ENCODE measurements at places on chromosomes 5 and 9.

- DNase-seq = no peak
Observed at GRCh38 chr5:41148448-41148847, 64.9 kb downstream of the C6 start.

DNA sequence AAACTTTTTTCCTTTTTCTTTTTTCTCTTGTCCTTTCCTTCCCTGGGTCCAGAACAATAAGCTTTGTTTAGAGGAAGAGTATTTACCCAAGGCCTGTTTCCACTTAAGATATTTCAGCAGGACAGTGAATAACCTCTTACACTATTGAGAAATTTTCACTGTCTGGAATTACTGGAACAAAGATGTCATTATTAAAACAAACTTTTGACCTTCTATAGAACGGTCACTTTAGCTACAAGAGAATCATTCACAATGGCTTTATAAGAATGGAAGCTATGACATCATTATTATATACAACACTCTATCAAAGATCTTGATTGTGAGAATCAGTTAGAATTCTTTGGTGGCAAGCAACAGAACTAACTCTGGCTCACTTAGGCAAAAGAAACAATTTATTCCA, 22.0 kb upstream of the ARHGAP26 start:
- peak; percentile 54 for DNase-seq

GRCh38 chr5:82295144-82295543, 17.0 kb upstream of the RPS23 start:
- no peak for DNase-seq

GRCh38 chr9:110021891-110022290, 186.1 kb downstream of the C9orf152 start:
- no peak for DNase-seq

DNA sequence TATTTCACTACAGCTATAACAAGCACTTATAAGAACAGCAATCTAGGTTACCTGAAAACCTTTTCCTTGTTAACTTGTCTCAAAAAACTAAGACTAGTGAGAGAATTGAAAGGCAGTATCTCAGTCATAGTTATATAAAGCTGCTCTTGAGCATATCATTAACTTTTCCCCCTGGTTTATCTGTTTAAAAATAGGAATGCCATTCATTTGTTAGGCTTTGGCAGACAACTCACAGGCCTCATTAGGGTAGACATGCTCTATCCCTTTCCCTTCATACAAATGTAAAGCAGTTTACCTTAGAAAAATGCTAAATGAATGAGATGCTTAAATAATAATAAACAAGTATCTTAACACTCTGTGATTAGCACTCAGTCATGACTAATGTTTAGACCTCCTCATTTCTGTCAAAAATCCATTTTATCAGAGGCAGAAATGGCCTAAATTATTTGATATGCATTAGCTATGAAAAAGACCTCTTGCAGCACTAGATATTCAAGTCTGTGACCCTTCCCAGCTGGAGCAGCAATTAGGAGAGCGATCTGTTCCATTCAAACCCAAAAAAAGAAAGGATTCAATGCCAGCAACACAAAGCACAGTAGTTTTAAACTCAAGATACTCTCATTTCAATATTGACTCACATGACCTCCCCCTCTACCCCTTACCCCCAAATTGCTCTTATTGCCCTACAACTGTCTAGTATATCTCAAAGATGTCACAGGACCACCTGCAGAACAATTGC, 1578.8 kb upstream of the WWC1 start:
- no peak for DNase-seq

DNA sequence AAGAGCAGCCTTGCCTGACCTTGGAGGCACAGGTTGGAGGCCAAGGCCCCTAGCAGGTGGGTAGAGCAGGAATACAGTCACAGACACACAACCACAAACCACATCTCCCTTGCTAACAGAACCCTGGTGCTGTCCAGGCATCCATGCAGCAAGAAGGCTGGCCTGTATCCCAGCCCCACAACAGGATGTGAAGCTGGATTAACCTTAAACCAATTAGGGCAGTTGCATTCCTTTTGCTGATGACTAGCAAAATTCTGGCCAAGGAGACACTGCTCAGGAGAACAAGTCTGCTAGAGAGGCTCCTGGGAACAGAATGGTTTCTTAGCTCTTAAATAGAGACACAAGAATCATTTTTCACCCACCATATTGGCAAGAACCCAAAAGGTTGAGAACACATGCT, 97.8 kb downstream of the C5orf15 start:
- DNase-seq = peak; percentile 85

- no peak for DNase-seq
Observed at GRCh38 chr5:149268928-149269557, 2.6 kb upstream of the AFAP1L1 start.

DNA sequence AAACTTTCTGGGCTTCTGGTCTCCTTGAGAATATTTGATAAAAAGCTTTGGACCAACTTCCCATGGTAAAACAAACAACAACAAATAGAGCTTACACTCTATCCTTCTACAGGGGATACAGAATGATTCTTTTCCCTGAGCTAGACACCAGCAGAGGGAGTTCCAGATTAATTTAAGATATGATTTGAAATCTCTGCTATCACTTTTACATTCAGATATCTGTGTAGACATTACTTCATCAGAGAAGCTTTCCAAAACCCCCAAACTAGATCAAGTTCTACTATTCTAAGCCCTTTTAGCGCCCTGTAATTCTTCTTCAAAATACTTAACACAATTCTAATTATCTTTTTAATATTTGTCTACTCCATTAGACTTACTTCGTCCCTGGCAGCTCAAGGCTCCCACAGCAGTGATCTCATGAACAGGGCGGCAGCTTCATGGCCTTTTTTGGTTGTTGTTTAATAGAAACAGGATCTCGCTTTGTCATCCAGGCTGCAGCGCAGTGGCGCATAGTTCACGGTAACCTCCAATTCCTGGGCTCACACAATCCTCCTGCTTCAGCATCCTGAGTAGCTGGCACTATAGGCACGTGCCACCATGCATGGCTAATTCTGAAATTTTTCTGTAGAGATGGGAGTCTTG, 955 bp upstream of the GALNT12 start:
- peak; percentile 55 for DNase-seq

GRCh38 chr9:121672213-121672612, 20.8 kb downstream of the DAB2IP start:
- peak; percentile 37 for DNase-seq

DNA sequence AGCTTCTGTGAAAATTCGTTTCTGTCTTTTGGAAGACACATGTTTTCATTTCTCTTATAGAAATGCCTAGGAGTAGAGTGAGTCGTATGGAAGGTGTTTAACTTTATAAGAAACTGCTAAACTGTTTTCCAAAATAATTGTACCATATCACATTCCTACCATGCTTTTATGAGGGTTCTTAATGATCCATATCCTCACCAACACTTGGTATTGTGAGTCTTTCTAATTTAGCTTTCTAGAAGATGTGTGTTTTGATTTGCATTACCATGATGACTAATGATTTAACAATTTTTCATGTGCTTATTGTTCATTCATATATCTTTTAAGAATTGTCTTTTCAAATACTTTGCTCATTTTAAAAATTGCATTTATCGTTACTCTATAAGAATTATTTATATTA, 223.6 kb downstream of the COMMD10 start:
- no peak for DNase-seq

GRCh38 chr5:120599576-120599975, 135.5 kb downstream of the PRR16 start:
- DNase-seq = peak; percentile 71

DNA sequence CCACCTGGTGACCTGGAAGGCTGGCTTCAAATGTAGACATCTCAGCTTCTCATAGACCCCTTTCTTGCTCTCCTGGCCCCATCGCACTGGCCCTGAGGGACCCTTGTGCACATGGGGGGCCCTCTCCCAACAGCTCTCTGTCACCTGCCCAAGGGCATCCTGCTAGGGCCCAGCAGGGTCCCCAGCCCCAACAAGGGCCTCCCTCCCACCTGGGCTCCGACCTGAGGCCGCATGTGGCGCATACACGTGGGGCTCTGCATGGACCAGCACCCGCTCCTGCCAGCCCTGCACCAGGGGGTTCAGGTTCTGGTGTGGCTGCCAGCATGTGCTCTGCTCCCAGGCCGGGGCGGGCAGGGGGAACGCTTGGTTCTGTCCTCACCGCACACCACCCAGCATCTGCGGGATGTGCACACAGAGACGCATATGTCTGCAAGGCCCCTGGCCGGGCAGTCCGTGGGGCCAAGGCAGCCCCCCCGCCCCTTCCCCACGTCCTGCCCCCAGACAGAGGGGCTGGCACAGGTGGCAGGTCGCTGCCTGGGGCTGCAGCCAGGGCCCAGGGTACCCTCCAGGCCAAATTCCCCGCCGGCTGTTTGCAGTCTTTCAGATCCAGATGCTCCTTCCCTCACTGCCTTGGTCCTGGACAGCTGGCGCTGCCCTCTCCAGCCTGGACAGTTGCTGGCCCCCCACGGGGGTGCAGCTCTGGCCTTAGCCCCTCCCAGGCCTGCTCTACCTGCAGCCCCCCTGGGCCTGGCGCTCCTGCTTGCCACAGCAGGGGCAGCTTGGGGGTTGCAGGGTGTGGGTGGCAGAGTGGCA, 17.9 kb upstream of the NRARP start:
- no peak for DNase-seq

GRCh38 chr5:91366551-91366950, 16.6 kb downstream of the ARRDC3 start:
- peak; percentile 26 for DNase-seq

DNA sequence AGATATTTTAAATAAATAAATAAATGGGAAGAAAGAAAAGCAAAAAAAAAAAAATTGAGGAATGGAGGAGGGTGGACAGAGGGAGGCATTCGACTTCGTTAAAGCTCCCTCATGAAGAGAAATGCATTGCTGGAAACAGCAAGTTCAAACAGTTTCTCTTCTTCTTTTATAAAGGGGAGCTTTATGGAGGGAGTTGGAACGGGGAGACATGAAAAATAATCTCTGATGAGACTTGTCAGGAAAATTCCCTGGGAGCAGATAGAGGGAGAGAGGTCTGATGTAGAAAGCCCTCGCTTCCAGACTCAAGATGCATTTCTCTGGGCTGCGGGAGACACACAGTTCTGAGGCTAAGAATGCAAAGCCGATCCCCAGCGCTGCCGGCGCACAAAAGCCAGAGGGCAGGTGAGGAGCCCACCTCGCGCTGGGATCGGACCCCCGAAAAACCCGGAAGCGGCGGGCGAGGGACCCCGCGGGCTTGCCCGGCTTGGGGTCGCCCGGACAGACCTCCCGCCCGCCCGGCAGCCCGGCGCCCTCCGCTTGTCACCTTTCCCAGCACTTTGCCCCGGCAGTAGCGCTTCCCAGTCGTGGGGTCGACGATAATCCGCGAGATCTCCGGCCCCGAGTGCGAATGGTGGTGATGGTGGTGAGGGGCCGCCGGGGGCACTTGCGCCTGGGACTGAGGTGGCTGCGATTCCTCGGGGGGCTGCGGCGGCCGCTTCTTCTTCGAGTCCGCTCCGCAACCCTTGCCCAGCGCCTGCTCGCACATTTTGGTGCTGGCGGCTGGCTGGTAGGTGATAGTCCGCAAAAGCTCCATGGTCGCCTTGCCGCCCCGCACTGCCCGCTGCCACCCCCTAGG, 512 bp downstream of the PLK2 start:
- DNase-seq = no peak

DNA sequence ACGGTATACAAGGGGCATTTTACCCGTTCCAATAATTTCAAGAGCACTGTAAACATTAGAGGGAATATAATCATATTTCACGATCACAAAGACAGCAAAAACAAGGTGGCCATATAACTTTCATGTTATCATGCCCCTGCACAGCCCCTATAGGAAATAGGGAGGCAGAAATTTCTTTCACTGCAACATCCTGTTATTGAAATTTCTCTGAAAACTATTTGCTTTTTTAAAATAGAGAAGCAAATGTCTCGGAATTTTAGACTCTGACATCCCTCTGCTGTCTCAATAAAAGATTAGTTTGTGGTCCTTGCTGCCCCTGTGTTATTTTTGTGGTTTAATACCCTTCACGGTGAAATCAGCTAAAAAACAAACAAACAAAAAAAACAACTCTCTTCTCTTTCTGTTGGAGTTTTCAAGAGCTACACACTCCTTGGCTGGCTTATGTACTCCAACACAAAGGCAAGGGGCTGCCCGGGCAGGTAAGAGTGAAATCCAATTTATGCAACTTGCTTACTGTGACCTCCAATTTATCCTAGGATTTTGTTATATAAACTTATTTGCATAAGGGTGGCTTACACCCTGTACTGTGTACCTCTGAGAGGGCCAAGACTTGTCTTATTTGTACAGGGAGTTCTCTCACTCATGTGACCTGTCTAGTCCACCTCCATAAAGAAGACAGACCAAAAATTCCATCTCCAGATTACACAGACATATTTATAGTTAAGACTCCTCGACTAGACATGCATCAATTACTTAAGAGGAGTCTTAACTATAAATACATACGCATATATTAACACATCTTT, 223.6 kb downstream of the MLLT3 start:
- DNase-seq = no peak

GRCh38 chr9:136267261-136268111, 21.9 kb upstream of the QSOX2 start:
- peak; percentile 93 for DNase-seq

All from foreskin fibroblast (primary cell).